ENCODE measurements at places on chromosomes 5 and 9.

DNA sequence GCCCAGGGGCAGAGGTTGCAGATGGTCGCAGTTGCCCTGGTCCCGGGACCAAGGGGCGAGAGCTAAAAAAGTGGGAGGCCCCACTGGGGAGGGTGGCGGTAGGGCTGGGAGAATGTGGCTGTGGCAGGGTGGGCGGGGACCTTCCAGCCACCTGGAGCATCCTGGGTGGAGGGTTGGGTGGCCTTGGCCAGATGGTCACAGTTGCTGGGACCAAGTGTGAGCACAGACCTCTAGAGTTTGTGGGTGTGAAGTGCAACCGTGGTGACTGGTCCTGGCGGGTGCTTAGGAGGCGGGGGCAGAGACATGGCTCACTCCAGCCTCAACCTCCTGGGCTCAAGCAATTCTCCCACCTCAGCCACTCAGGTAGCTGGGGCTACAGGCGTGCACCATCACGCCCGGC is 5.7 kb upstream of the TRAF2 start:
- no peak for DNase-seq

DNA sequence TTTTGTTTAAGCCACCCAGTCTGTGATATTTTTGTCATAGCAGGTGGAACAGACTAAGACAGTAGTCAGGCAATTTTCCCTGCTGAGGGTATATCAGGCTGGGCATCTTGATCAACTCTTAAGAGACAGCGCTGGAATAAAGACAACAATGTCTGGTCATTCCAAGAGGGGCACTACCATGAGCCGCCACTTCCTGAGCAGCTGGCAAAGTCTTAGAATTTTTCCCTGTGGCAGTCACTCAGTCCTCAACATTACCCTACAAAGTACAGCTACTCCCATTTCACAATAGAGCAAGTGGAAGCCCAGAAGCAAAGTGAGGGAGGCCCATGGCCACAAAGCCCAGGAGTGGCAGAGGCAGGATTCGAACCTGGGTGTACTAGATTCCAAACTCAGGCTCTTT is 74.8 kb downstream of the SH3PXD2B start:
- peak; percentile 23 for DNase-seq

DNA sequence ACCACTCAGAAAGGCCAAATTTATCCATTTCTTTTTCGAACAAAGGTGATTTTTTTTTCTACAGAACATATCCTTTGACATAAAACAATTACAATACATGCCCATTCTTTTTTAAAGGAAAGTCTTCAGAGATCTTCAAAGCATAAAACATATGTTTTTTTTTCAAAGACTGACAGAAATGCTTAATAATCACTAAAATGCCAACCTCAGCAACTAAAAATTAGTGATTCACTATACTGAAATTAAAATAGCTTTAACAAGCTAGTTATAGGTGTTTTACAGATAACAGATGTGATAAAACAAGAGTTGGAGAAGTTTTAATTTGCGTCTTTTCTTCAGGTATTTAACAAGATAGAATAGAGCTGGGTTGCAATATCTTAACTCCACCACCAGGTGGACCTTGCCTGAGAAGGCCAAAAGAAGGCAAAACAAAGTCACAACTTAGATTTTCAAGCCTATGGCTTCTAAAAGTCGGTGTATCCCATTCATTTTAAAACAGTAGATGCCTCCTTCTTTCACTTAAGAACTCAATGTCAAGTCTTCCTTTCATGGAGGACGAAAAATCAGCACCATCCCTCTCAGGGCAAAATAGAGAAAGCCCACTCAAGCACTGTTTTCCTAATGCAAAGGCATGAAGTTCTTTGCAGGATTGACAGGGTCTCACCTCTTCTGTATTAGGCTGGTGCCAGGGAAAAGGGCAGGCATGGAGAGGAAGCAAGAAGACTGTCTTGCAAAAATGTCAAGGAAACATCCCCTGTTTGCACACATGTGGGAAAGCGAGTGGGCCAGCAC is 31.1 kb upstream of the CPLX2 start:
- peak; percentile 26 for DNase-seq

GRCh38 chr5:140108093-140109017 is 5.6 kb upstream of the PURA start:
- DNase-seq = peak; percentile 47

GRCh38 chr5:160774666-160775315 is 77.2 kb downstream of the ATP10B start:
- DNase-seq = no peak

- DNase-seq = no peak
Measured at GRCh38 chr5:145158730-145159129, 676.4 kb downstream of the PRELID2 start.

GRCh38 chr5:156379206-156379605 is 52.2 kb downstream of the SGCD start:
- no peak for DNase-seq

DNA sequence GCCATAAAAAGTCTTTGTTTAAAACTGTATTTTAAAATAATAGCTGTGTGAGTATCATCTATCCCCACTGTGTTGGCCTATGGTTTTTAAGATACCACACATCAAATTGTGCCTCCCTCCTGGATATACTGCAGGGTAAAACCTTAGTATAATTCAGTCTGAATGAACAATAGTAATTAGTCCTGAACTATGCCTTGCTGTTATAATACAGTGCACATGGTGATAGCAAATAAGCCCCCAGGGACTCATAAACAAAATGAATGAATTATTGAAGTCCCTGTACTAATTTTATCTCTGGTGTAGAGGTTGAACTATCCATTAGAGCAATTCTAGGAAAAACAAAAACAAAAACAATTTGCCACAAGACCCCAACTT is 142.7 kb upstream of the ADAMTSL1 start:
- no peak for DNase-seq

DNA sequence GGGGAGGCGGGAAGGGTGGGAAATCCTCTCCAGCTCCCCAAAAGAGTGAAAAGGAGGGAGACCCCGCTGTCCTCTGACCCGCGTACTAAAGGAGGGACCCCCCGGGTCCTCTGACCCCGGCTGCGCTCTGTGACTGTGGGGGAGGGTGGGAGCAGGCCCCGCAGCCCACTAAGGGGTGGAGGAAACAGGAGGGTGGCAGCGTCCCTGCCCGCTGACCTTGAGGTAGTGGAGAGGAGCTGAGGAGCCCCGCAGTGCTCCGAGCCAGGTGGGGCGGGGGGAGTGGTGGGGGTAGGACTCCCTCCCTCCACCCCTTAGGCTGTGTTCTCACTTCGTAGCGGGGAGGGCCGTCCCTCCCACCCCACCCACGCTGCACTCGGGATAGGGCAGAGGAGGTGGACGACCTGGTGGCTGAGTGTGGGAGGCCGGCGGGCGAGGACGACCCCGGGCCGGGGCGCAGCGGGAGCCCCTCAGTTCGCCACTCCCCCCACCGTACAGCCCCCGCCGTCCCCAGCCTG is 449 bp upstream of the ADCY2 start:
- no peak for DNase-seq

GRCh38 chr5:91938441-91938840 is 555.3 kb upstream of the ARRDC3 start:
- DNase-seq = no peak

DNA sequence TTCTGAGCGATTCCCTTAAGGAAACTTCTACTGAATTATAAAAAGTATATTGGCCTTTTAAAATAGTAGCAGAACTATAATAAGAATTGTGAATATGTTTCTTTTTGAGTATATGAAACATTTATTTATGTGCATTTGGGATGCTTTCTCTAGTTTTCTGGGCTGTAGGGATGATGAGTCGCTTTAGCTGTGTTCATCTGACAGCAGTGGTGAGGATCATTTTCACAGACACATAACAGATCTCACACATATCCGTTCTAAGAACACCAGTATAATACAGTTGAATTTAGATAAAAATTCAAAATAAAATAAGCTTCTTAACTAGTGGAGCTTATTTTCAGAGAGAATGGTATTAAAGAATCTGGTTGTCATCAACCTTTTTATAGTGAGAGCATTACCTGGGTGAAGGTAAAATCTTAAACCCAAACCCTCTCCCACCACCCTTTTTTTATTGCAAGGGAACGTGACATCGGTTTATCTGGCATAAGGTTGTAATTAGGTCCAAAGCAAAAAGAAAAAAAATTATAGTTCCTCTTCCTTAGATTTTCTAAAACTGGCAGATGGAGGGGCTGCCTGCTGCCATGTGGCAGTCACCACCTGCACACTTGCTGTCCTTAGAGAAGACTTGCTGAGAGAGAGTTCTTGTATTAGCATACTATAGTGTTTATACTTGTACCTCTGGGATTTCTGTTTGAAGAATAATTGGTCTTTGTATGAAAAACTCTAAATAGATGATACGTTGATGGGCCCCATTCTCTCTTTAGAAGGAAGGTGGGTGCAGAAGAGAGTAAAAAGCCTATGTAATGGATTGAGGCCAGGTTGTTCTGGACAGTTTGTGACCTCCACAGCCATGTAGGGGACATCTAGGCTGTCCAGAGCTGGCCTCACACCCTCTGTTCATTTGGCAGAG is 86.8 kb downstream of the CAMK4 start:
- DNase-seq = no peak

GRCh38 chr9:110762783-110763182 is 94.2 kb downstream of the MUSK start:
- no peak for DNase-seq

Data from MCF 10A (cell line).